ENCODE measurements at places on chromosomes 2 and 18. TPM values are rescaled to one million over a fixed set of nuclear protein-coding genes. Genes with fewer than 3 reads are reported as not detected.

The CDKL4 gene
- not detected for total RNA-seq

The LYG2 gene
- not detected for total RNA-seq

The CELF4 gene
- not detected for total RNA-seq

The GTF2A1L gene
- not detected for total RNA-seq

The EN1 gene
- not detected for total RNA-seq

The CRIM1 gene
- total RNA-seq = 6.6 TPM

The NOSTRIN gene
- not detected for total RNA-seq

The RND3 gene
- not detected for total RNA-seq

The AGXT gene
- not detected for total RNA-seq

The DCDC2C gene
- not detected for total RNA-seq

The CHRNG gene
- not detected for total RNA-seq

The ALPG gene
- total RNA-seq = not detected

The MROH2A gene
- not detected for total RNA-seq

Measured in activated CD4-positive, alpha-beta memory T cell treated with anti-CD3 and anti-CD28 coated beads, Interleukin-2, amount 10 ng/mL, durations not matched to agents 7 days and 5 days (primary cell).